Activated CD4-positive, alpha-beta memory T cell treated with anti-CD3 and anti-CD28 coated beads for 36 hours (primary cell): ENCODE measurements at places on chromosomes 1 and 21.
A peak's percentile ranks its signal among the peaks of the same experiment; 100 is the strongest.

GRCh38 chr1:220425852-220426251, 102.1 kb upstream of the MARK1 start:
- DNase-seq, result no peak
- no peak overlapping the region for H3K4me3 ChIP-seq
- peaks cover 2% of the 10 kb centered on the region for H3K4me1 ChIP-seq
- H3K27me3 ChIP-seq, result peaks cover 4% of the 10 kb centered on the region
- no peaks in the 10 kb centered on the region for H3K36me3 ChIP-seq

DNA sequence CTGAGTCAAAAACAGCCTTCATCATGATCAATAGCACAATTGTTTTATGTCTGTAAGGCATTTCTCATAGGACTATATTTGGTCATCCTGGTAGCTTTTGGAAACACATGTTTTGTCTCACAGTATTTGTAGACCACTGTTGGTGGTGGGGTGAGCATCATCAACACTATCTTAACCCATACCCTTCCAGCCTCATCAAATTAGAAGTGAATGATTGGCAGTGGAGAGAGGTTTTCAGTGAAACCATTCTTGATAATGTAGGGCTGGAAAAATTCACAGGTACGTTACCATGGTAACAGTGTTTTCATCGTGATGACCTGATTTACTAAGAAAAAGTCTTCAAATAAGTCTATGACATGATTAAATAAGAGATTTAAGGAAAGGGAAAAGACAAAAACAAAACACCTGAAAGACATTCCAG, 45.3 kb upstream of the C1orf105 start:
- H3K4me1 ChIP-seq, result peaks cover 24% of the 10 kb centered on the region
- no peak overlapping the region for H3K4me3 ChIP-seq
- no peak overlapping the region for H3K27ac ChIP-seq
- no peaks in the 10 kb centered on the region for H3K27me3 ChIP-seq
- H3K36me3 ChIP-seq, result no peaks in the 10 kb centered on the region

DNA sequence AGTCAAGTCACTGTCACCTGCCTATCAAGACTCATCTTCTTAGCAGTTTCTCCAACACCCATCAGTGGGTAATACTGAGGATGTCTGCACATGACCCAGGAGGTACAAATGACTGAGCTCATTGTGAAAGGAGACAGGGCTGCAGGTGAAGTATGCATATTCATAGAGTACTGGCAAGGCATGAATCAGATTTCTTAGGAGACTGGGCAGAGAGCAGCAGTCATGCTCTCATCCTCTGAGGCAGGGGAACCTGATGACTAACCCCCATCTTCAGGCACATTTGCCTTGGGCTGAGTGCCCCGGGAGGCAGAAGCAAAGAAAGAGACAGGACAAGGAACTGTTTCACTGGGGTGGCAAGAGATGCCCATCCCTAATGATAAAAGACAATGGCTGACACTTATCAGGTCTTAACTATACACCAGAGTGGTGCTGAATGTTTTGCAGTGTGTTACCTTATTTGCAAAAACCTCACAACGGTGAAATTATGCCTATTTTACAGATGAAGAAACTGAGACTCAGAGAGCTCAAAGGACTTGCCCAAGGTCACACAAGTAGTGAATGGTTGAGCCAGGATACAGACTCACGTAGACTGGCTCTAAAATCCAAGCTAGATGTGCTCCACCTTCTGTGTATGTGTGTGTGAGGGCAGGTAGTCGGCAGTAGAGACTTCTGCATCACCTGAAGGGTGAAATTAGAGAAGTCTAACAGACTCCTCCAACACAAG, 9.2 kb upstream of the GRHL3 start:
- H3K4me1 ChIP-seq, result peaks cover 3% of the 10 kb centered on the region
- peak; percentile 65 for DNase-seq
- H3K36me3 ChIP-seq, result no peaks in the 10 kb centered on the region
- peaks cover 5% of the 10 kb centered on the region for H3K27me3 ChIP-seq

- H3K27me3 ChIP-seq, result no peaks in the 10 kb centered on the region
- no peak overlapping the region for H3K27ac ChIP-seq
- H3K4me3 ChIP-seq, result no peak overlapping the region
Observed at GRCh38 chr1:151193856-151194255, 3.9 kb upstream of the VPS72 start.

GRCh38 chr1:89953131-89953626, 41.7 kb upstream of the ZNF326 start:
- H3K27me3 ChIP-seq, result no peaks in the 10 kb centered on the region
- no peak overlapping the region for H3K27ac ChIP-seq
- H3K4me3 ChIP-seq, result no peak overlapping the region
- peak; percentile 61 for DNase-seq

GRCh38 chr1:247387096-247387495, 28.9 kb upstream of the NLRP3 start:
- H3K27ac ChIP-seq, result no peak overlapping the region
- no peak for DNase-seq
- no peak overlapping the region for H3K4me3 ChIP-seq
- peaks cover 29% of the 10 kb centered on the region for H3K4me1 ChIP-seq
- peaks cover 3% of the 10 kb centered on the region for H3K36me3 ChIP-seq
- peaks cover 3% of the 10 kb centered on the region for H3K27me3 ChIP-seq

GRCh38 chr1:3126756-3127678, 58.0 kb downstream of the PRDM16 start:
- H3K36me3 ChIP-seq, result no peaks in the 10 kb centered on the region
- no peak overlapping the region for H3K4me3 ChIP-seq
- no peak for DNase-seq
- H3K4me1 ChIP-seq, result no peaks in the 10 kb centered on the region
- H3K27me3 ChIP-seq, result no peaks in the 10 kb centered on the region

GRCh38 chr1:151342569-151342968, 4.5 kb downstream of the RFX5 start:
- no peak overlapping the region for H3K27ac ChIP-seq
- H3K36me3 ChIP-seq, result peaks cover 12% of the 10 kb centered on the region
- no peak for DNase-seq
- H3K27me3 ChIP-seq, result no peaks in the 10 kb centered on the region
- peaks cover 34% of the 10 kb centered on the region for H3K4me1 ChIP-seq
- H3K4me3 ChIP-seq, result no peak overlapping the region

- H3K27me3 ChIP-seq, result no peaks in the 10 kb centered on the region
- no peak overlapping the region for H3K27ac ChIP-seq
- no peak overlapping the region for H3K4me3 ChIP-seq
- no peaks in the 10 kb centered on the region for H3K4me1 ChIP-seq
Observed at GRCh38 chr1:60162936-60163335, 89.4 kb upstream of the C1orf87 start.

DNA sequence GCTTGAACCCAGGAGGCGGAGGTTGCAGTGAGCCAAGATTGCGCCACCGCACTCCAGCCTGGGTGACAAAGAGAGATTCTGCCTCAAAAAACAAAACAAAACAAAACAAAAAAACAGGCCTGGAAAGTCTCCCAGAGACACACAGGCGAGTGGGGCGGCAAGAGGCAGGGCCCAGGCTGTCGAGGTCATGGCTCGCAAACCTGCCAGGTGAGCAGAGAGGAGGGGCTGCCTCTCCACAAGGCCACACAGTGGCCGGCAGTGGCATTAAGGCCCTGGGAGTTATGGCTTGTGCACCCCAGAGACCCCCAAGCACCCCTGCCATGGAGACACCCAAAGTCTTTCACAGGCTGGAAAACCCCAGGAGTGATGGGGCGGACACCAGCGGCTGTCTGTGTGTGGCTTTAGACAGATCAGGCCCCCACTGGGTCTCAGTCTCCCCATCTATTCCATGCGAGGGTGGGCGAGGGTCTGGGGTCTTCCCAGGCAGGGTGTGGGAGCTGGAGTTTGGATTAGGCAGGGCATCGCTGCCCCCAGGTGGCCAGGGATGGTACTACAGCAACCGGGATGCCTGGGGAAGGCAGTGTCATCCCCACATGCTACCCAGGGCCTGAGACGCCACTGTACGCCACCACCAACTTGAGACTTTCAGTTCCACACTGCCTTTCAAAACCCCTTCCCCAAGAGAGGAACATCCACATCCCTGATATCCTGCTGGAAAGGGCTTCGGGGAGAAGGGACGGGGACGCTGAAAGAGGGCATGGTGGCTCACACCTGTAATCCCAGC, 7.3 kb upstream of the CTRC start:
- no peak overlapping the region for H3K27ac ChIP-seq
- H3K36me3 ChIP-seq, result peaks cover 13% of the 10 kb centered on the region
- no peak overlapping the region for H3K4me3 ChIP-seq
- peaks cover 4% of the 10 kb centered on the region for H3K4me1 ChIP-seq
- no peaks in the 10 kb centered on the region for H3K27me3 ChIP-seq
- DNase-seq, result peak; percentile 81

DNA sequence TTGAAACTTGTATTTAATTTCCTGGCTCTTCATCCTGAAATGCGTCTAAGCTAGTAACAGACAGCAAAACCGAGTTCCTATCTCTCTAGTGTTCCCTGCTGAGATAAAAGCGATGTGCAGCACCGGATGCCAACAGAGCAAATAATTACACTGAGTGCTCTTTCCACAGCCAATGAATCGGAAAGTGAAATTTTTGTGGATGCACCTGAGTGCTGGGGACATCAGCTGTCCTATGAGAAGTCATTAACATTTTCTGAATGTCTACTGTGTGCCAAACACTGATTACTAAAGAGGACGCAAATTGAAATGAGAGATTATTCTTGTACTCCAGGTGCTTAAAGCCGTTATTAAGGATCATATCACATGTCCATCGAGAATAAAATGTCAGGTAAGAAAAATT, 278.0 kb downstream of the RGS7 start:
- no peak for DNase-seq
- no peak overlapping the region for H3K4me3 ChIP-seq
- H3K27me3 ChIP-seq, result no peaks in the 10 kb centered on the region

DNA sequence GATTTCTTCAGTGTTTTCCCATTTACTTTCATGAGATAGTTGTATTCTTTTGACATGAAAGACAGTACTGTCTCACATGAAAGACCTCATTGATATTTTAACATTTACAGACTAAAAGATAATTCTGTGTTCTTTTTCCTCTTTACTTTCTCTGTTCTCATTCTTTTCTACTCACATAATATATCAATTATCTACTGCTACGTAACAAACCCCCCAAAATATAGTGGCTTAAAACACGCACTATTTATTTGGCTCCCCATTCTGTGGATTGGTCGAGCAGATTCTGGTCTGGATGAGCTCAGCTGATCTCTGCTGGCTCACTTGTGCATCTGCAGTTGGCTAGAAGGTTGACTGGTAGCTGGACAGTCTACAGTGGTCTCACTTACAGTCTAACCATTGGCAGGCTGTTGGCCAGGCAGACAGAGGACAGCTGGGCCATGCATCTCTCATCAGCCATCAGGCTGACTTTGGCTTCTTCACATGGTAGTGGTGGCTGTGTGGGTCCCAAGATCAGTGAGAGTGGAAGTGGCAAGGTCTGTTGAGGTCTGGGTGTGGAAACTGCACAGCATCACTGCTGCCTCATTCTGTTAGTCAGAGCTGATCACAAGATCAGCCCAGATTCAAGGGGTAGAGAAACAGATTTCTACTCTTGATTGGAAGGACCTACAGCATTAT, 63.2 kb downstream of the MPZL1 start:
- peaks cover 10% of the 10 kb centered on the region for H3K36me3 ChIP-seq
- H3K4me1 ChIP-seq, result peaks cover 4% of the 10 kb centered on the region
- H3K27ac ChIP-seq, result no peak overlapping the region
- no peak for DNase-seq
- no peak overlapping the region for H3K4me3 ChIP-seq
